Kidney (tissue), 22 donors: ENCODE measurements at places on chromosomes 1 and 21. TPM values are rescaled to one million over a fixed set of nuclear protein-coding genes. Genes with fewer than 3 reads are reported as not detected.

The PTPRC gene
- 60.2 TPM for total RNA-seq

DNA sequence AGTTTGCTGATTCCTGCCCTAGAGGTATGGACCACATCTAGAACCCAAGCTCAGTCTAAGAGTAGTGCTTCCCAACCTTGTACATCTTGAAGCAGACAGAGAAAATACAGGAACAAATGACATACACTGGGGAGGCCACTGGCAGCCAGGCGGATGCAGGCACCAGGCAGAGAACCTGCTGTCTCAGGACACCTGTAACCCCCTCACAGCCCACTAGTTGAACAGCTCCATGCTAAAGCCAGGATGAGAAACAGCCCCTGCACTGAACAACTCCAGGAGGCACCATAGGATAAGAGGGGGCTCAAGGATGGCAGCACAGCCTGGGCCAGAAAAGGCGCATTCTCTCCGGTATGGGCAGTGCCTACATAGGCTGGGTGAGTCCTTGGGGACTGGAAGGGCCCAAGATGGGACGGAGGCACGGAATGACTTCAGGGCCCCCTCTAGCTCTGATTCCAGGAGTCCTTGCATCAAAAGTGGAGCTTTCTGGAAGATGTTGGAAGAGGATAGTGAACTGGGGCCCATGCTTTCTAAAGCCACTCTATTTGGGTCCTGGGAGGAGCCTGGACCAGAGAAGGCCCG lies 16.0 kb downstream of the MEF2D start:
- DNase-seq = no peak

The FNBP1L gene
- total RNA-seq = 57.3 TPM

The ZBTB8B gene
- total RNA-seq = 0.03 TPM
